Activated T-helper 1 cell treated with anti-CD3 and anti-CD28 coated beads, Interleukin-12 subunit alpha, Interleukin-12 subunit beta, Interleukin-2, Interleukin-4 antibody, amounts not matched to agents 30 ng/mL and 10 ng/mL and 1 ng/mL, durations not matched to agents 14 hours and 24 hours and 36 hours (primary cell): ENCODE measurements at places on chromosomes 12 and 14.

DNA sequence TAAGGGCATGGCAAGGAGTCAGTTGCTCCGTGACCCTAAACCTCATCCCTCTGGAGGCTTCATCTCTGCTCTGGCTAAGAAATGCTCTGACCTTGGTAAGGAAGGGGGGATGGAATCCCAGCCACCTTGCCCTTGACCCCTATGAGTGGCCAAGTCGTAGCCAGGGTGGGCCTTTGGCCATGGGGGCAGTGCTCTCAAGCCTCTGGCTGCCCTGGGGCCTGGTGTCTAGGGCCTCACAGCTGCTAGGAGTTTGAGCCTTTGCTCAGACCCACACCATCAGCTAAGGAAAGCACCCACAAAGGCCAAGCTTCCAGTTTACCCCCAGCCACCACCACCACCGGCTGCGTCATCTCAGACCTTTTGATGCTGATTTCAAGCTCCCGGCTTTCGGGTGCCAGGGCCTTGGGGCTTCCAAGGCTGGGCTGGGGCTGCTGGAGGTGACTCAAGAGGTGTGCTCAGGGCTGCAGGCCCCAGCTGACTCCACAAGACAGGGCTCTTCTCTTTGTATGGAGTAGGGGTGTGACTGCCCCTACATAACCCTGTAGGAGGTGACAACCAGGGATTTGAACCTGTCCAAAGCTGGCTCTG, 3.7 kb downstream of the ASB2 start:
- peaks cover 93% of the 10 kb centered on the region for H3K4me1 ChIP-seq
- peak overlapping the region; percentile 89 for H3K27ac ChIP-seq
- H3K4me3 ChIP-seq: peak overlapping the region; percentile 41
- H3K27me3 ChIP-seq: no peaks in the 10 kb centered on the region

- peaks cover 30% of the 10 kb centered on the region for H3K4me1 ChIP-seq
- H3K27me3 ChIP-seq: no peaks in the 10 kb centered on the region
- H3K27ac ChIP-seq: peak overlapping the region; percentile 95
Observed at GRCh38 chr12:56684745-56685359, 3.2 kb downstream of the PTGES3 start.

GRCh38 chr14:96987086-96987474, 189.9 kb downstream of the VRK1 start:
- DNase-seq: no peak
- no peaks in the 10 kb centered on the region for H3K27me3 ChIP-seq
- no peaks in the 10 kb centered on the region for H3K36me3 ChIP-seq
- no peak overlapping the region for H3K4me3 ChIP-seq

DNA sequence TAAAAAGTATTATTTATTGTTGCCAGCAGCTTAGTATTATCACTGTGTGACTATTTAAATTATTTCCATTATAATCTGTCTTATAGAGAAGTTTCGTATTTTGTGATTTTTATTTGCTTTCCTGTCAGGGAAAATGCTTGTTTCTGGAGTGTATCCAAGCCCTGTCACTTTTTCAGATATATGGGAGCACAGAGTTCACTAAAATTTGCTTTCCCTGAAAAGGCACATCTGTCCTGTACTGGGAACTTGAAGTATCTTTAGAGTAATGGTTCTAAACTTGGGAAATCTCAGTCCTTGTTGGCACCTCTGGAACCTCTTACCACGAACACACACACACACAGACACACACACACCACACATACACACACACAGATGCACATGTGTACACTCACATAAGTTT, 39.3 kb upstream of the SSTR1 start:
- H3K36me3 ChIP-seq: no peaks in the 10 kb centered on the region
- no peak overlapping the region for H3K27ac ChIP-seq
- no peak for DNase-seq
- H3K4me1 ChIP-seq: no peaks in the 10 kb centered on the region
- H3K4me3 ChIP-seq: no peak overlapping the region

GRCh38 chr12:115000038-115000437, 316.1 kb upstream of the TBX3 start:
- no peak overlapping the region for H3K27ac ChIP-seq
- H3K36me3 ChIP-seq: no peaks in the 10 kb centered on the region
- no peak overlapping the region for H3K4me3 ChIP-seq
- no peaks in the 10 kb centered on the region for H3K4me1 ChIP-seq
- no peak for DNase-seq

DNA sequence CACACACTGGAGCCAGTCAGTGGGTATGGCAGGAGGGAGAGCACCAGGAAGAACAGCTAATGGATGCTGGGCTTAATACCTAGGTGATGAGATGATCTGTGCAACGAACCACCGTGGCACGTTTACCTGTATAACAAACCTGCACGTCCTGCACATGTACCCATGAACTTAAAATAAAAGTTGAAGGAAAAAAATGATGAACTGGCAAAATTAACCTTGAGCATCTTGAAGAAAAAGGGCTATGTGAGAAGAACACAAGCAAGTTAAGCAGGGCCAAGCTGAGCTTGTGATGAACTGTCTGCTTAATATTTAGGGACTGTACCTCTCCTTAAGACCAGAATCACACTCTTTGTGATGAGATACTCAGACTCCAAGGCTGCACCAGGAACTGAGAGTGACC, 70.0 kb downstream of the TTC6 start:
- no peaks in the 10 kb centered on the region for H3K27me3 ChIP-seq
- no peaks in the 10 kb centered on the region for H3K36me3 ChIP-seq
- no peak overlapping the region for H3K27ac ChIP-seq
- DNase-seq: no peak
- no peaks in the 10 kb centered on the region for H3K4me1 ChIP-seq

GRCh38 chr12:117986705-117987469, 18.1 kb upstream of the KSR2 start:
- no peaks in the 10 kb centered on the region for H3K4me1 ChIP-seq
- H3K27ac ChIP-seq: no peak overlapping the region
- peaks cover 2% of the 10 kb centered on the region for H3K27me3 ChIP-seq
- DNase-seq: no peak

DNA sequence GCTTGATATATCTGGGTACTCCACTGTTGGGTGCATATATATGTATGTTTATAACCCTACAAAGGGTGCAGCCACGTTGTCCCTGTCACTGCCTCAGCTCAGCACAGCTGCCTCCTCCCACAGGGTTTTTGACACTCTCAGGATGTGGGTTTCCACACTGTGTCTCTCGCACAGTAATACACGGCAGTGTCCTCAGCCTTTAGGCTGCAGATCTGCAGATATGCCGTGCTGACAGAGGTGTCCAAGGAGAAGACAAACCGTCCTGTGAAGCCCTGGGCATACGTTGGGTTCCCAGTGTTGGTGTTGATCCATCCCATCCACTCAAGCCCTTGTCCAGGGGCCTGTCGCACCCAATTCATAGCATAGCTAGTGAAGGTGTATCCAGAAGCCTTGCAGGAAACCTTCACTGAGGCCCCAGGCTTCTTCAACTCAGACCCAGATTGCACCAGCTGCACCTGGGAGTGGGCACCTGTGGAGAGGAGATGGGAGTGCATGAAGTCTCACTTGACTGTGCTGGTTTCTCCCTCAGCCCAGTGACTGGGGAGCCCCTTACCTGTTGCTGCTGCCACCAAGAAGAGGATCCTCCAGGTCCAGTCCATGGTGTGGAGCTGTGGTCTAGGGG, 498.7 kb downstream of the TMEM121 start:
- peak; percentile 57 for DNase-seq
- H3K27ac ChIP-seq: peak overlapping the region; percentile 81
- peak overlapping the region; percentile 27 for H3K4me3 ChIP-seq
- H3K4me1 ChIP-seq: peaks cover 60% of the 10 kb centered on the region

DNA sequence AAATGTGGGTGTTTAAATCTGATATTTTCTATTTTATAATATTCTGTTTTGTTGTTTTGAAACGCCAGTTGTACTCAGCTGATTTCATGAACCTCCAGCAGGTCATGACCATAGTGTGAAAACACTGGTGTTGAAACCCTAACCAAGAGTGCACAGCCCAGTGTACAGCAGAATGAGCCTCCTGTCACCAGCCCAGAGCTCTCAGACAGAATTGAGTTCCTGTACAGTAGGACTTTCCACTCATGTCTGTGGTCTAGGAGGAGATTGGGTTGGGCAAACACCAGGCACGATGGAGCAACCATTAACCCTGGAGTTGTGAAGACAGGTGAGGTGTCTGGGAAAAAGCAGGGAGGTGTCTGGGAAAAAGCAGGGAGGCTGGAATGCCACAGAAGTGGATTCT, 908.8 kb downstream of the VRK1 start:
- no peaks in the 10 kb centered on the region for H3K27me3 ChIP-seq
- DNase-seq: peak; percentile 22
- peaks cover 12% of the 10 kb centered on the region for H3K36me3 ChIP-seq
- H3K4me1 ChIP-seq: peaks cover 82% of the 10 kb centered on the region
- peak overlapping the region; percentile 86 for H3K27ac ChIP-seq
- H3K4me3 ChIP-seq: no peak overlapping the region

DNA sequence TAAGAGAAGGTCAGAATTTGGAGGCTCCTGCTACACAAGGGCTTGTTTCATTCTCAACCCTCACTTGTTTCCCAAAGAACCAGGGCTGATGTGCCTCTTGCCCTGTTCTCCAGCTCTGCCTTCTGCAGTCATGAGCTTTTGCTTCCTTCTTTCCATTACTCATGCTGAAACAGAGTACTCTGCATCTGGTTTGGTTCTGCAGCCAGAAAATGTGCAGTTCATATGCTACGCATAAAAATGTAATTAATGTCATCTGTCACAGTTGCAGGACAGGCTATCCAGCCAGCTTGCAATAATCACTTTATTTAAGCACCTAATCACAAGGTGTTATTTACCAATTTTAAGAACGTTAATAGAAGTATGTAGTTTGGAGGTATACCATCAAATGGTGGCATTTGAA, 150.2 kb downstream of the SRGAP1 start:
- H3K27ac ChIP-seq: no peak overlapping the region
- H3K4me3 ChIP-seq: no peak overlapping the region
- no peak for DNase-seq
- no peaks in the 10 kb centered on the region for H3K4me1 ChIP-seq
- no peaks in the 10 kb centered on the region for H3K36me3 ChIP-seq

- peaks cover 33% of the 10 kb centered on the region for H3K4me1 ChIP-seq
- no peak for DNase-seq
Observed at GRCh38 chr12:105030820-105031807, 45.0 kb downstream of the NOPCHAP1 start.

GRCh38 chr14:73467800-73468199, 9.5 kb upstream of the NUMB start:
- peaks cover 59% of the 10 kb centered on the region for H3K4me1 ChIP-seq
- peak overlapping the region; percentile 27 for H3K4me3 ChIP-seq
- H3K36me3 ChIP-seq: peaks cover 1% of the 10 kb centered on the region
- no peak for DNase-seq

GRCh38 chr14:92475451-92476187, 38.0 kb upstream of the RIN3 start:
- no peak overlapping the region for H3K27ac ChIP-seq
- no peak for DNase-seq
- peaks cover 27% of the 10 kb centered on the region for H3K27me3 ChIP-seq
- H3K4me1 ChIP-seq: no peaks in the 10 kb centered on the region

DNA sequence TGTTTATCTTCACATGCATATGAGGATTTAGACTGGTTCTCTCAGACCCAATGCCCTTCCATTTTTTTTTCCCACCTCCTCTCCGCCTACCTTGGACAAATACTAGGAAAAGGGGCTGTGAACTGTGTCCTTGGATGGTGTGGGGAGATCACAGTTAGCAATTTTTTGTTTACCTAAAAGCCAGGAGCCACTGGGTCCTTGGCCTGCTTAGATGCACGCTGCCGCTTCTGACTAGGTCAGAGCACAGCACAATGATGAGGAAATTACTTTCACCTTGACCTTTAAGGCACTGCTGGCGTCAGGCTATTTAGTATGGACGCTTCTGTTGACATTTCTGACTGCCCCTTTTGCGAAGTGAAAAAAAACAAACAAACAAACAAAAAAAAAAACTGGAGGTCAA, 1.9 kb downstream of the CCDC38 start:
- no peak overlapping the region for H3K4me3 ChIP-seq
- H3K27ac ChIP-seq: no peak overlapping the region
- peaks cover 18% of the 10 kb centered on the region for H3K27me3 ChIP-seq
- DNase-seq: no peak
- H3K4me1 ChIP-seq: peaks cover 5% of the 10 kb centered on the region

GRCh38 chr12:5230156-5230555, 186.5 kb downstream of the KCNA5 start:
- no peaks in the 10 kb centered on the region for H3K27me3 ChIP-seq
- no peak overlapping the region for H3K4me3 ChIP-seq
- H3K27ac ChIP-seq: no peak overlapping the region
- no peak for DNase-seq
- H3K36me3 ChIP-seq: no peaks in the 10 kb centered on the region

DNA sequence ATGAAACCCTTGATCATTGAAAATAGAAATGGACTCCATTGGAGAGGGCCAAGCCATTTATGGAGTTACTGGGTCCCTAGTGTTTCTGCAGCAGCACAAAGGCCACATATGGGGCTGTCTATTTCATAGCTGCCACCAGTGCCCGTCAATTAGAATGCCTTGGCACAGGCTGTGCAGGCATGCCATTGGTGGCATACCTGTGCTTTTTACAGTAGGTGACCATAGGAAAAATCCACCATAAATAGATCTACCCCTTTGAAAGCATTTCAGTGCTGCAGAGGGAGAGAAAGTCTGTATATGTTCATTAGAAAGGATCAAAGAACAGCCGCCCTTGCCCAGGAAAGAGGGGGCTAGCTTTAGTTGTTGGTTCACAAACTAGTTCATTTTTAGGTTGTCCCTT, 13.1 kb downstream of the MYBPC1 start:
- no peak for DNase-seq
- no peaks in the 10 kb centered on the region for H3K27me3 ChIP-seq
- no peak overlapping the region for H3K27ac ChIP-seq
- no peak overlapping the region for H3K4me3 ChIP-seq
- no peaks in the 10 kb centered on the region for H3K36me3 ChIP-seq

- H3K4me3 ChIP-seq: peak overlapping the region; percentile 89
- no peak for DNase-seq
- H3K27me3 ChIP-seq: peaks cover 2% of the 10 kb centered on the region
- peaks cover 34% of the 10 kb centered on the region for H3K4me1 ChIP-seq
- peaks cover 52% of the 10 kb centered on the region for H3K36me3 ChIP-seq
- H3K27ac ChIP-seq: peak overlapping the region; percentile 91
Observed at GRCh38 chr12:132827763-132828703, 636 bp downstream of the GOLGA3 start.

DNA sequence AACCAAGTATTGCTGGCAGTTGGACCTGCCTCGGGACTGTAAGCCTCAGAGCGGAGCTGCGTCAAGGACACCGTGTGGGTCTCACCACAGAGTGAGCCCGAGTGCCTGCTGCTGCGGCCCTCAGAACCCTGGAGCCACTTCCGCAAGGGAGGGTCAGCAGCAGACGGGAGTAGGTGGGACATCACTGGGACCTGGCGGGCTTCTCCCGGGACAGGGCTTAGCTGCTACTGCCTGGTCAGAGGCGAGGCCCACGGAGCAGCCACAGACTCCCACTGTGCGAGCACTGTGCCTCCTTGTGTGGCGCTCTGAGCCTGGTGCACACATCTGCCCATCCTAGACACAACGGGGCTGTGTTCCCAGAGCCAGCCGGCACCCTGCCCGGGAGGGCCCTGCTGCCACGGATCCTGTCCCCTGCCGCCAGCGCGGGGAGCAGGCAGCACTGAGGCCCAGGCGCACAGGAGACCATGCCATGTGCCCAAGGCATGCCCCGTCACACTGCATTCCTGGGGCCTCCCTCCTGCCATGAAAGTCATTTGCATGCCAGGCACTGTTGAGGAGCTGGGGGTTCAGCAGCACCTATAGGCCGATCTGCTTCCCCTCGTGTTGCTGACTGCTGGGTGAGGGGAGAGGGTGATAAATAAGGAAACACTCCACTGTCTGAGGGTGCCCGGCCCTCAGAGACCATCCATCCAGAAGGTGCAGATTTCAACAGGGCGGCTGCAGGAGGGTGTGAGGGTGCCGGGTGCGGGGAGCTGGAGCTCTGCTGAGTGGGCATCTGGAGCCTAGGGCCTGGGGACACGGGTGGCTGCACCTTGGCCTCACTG, 10.0 kb downstream of the HIP1R start:
- no peaks in the 10 kb centered on the region for H3K36me3 ChIP-seq
- peaks cover 2% of the 10 kb centered on the region for H3K27me3 ChIP-seq
- no peaks in the 10 kb centered on the region for H3K4me1 ChIP-seq
- H3K27ac ChIP-seq: no peak overlapping the region
- DNase-seq: no peak
